Daoy (cell line): ENCODE measurements at places on chromosomes 12 and 14.

DNA sequence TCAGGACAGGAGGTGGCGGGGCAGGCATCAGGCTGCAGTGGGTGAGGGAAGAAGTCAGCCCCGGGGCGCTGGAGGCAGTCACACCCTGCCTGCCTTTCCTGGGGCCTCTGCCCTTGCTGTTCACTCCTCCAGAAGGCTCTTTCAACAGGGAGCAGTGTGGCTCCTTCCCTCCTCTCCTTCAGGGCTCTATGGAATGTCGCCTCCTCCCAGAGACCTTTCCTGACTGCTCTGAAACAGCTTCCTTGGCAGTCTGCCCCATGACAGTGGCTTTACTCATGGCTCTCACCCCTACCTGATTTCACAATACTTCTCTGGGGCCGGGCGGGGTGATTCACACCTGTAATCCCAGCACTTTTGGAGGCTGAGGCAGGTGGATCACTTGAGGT is 7.1 kb downstream of the RHOF start:
- peak; percentile 97 for DNase-seq

- DNase-seq, result no peak
Observed at GRCh38 chr12:71236133-71236660, 78.4 kb upstream of the TSPAN8 start.

- DNase-seq, result no peak
Observed at GRCh38 chr12:70459786-70460185, 93.7 kb downstream of the KCNMB4 start.

DNA sequence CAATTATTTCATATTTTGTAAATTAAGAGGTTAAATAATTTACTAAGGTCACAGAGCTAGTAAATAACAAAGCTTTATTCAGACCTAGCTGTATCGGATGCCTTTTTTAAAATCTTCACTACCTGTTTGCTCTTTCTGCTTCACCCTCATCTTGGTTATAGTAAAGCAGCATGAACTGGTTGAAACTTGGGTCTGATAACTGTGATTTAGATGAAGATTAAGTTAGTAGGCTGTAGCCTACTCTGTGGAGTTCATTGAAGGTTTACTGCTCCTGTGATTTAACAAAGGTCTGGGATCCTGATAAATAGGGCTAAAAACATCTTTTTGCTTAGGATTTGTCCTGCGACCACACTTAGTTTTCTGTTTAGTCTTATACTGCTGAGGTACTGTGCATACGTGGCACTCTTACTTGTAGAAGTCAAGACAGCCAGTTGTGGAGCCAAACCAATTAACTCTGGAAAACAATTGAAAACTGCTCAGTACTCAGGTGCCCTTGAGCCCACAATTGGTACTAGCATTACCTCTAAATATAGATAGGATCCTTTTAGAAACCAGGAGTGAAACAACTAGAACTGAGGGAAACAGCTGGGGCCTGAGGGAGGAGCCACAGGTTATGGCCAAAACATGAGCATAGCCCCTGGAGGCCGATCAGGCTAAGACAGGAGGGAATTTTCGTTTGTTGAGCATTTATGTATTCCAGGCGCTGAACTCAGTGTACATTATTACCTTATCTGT is 2.3 kb downstream of the SPATS2 start:
- peak; percentile 51 for DNase-seq

- DNase-seq, result no peak
Observed at GRCh38 chr12:132530447-132530846, 40.5 kb downstream of the FBRSL1 start.

GRCh38 chr14:88426271-88426670 is 40.8 kb downstream of the SPATA7 start:
- DNase-seq, result no peak
